ENCODE measurements at places on chromosomes 12 and 14. TPM values are rescaled to one million over a fixed set of nuclear protein-coding genes. Genes with fewer than 3 reads are reported as not detected.

DNA sequence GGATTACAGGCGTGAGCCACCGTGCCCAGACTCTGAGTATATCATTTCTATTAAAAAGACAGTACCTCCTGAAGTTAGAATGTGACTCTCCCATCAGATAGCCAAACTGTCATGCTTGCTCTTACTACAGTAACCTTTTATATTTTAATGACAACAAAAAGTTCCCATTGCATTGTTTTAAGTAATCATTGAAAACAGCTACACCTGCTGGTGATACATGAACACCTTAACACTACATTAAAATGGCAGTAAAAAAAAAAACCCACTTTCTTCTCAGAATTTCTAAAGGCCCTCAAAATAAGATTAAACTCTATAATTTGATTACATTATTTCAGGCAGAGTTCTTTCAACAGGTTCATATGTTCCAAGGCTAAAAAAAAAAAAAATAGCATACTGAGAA is 76.7 kb downstream of the SH2B3 start:
- H3K36me3 ChIP-seq = peaks cover 48% of the 10 kb centered on the region
- H3K27ac ChIP-seq = no peak overlapping the region
- H3K4me1 ChIP-seq = no peaks in the 10 kb centered on the region
- no peak overlapping the region for H3K4me3 ChIP-seq
- H3K27me3 ChIP-seq = no peaks in the 10 kb centered on the region

DNA sequence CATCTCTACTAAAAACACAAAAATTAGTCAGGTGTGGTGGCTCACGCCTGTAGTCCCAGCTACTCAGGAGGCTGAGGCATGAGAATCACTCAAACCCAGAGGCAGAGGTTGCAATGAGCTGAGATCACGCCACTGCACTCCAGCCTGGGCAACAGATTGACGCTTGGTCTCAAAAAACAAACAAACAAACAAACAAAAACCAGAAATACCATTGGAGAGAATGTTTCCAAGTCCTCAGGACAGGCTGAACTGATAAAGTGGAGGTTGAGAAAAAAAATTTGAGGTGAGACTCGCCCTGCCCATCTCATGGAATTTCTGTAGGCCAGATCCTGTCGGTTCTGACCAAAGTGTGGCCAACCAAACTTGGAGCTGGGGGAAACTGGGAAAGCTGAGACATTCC is 30.6 kb upstream of the NFYB start:
- no peak overlapping the region for H3K4me3 ChIP-seq
- H3K27me3 ChIP-seq = no peaks in the 10 kb centered on the region
- no peak overlapping the region for H3K27ac ChIP-seq
- H3K4me1 ChIP-seq = no peaks in the 10 kb centered on the region
- H3K36me3 ChIP-seq = no peaks in the 10 kb centered on the region
- DNase-seq = no peak

DNA sequence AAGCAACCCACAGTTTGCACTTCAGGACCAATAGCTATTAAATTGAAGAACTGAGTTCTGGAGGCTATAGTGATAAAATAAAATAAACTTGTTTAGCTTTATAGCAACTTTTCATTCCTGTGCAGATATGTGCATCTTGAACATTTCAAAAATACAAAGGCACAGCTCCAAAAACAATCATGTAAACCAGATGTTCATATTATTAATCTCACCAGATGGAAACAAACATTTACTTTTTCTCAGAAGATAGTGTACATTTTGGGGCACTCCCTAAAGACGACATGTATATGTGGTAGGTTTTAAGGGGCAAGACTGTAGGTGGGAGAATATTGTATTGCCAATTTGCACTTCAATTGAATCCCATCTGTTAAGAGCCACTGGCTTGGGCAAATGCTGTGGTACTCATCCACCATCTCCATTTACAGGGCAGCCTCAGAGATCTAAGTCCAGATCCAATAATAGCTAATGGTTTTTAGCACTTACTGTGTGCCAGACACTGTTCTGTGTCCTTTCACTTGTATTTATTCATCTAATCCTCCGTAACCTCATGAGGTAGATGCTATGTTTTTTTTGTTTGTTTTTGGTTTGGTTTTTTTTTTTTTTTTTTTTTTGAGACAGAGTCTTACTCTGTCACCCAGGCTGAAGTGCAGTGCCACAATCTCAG is 49.1 kb downstream of the PTGER2 start:
- no peak overlapping the region for H3K27ac ChIP-seq
- no peak for DNase-seq
- H3K4me1 ChIP-seq = no peaks in the 10 kb centered on the region
- no peaks in the 10 kb centered on the region for H3K27me3 ChIP-seq

DNA sequence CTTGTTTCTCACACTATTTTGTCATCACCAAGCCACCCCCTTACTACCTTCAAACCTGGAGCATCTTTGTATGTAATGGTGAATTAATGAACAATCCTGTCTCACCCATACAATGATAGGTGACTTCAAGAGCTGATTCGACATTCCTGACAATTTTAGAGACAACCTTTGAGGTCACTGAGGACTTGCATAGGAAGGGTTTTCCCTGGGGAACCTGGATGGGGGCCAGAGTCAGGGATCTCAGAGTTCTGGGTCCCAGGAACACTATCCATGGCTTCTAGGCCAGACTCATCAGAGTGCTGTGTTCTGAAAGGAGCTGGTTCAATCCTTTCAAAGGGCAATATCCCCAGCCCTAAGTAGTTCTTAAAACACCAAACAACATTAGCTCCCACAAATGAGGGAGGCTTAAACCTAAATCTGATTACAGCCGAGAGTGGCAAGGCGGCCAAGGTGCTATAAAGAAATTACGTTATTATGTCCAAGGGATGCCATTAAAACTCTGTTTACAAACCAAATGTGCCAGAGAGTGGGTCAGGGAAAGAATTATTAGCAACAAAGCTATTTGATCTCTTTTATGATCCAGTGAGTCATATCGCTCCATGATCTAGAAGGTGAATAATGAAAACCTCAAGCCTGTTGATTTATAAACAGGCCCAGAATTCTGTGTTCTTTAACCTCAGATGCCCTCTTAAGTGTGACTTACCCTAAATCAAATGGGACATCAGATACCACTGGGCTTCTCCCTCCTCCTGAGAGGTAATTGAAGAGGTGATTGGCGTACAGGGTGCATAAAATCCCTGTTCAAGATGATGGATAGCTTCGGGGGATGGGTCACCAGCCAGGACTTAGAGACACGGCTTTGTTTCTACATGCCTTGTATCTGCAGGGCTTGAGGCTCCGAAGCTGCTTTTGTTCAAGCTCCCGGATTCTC is 230.2 kb upstream of the TBX3 start:
- H3K36me3 ChIP-seq = no peaks in the 10 kb centered on the region
- no peaks in the 10 kb centered on the region for H3K27me3 ChIP-seq
- DNase-seq = no peak
- H3K4me1 ChIP-seq = no peaks in the 10 kb centered on the region

Gene EPS8
- total RNA-seq = 3.1 TPM

DNA sequence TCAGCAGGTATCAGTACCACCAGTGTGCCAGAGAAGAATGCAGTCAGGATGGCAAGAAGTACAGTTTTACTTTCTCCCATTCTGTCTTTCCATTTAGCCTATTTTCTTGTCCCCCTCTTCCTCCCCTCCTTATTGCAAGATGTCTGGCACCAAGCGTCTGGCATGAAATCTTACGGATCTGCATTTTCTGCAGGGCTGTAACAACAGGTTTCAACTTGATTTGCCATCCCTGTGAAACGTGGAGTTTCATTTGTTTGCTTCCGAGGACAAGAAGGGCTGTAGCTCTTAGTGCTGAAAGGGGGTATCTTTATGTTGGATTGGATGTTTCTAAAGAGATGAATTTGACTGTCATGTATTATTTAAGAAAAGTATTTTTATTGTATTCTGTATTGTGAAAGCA is 1110.6 kb downstream of the BCL11B start:
- no peak overlapping the region for H3K27ac ChIP-seq
- no peak overlapping the region for H3K4me3 ChIP-seq
- H3K36me3 ChIP-seq = no peaks in the 10 kb centered on the region
- H3K4me1 ChIP-seq = no peaks in the 10 kb centered on the region

GRCh38 chr12:51389302-51389999 is 1.8 kb downstream of the GALNT6 start:
- H3K4me3 ChIP-seq = no peak overlapping the region
- DNase-seq = no peak
- H3K4me1 ChIP-seq = peaks cover 59% of the 10 kb centered on the region

- DNase-seq = no peak
- no peaks in the 10 kb centered on the region for H3K27me3 ChIP-seq
- peaks cover 3% of the 10 kb centered on the region for H3K4me1 ChIP-seq
Measured at GRCh38 chr12:52126050-52126604, 46.6 kb downstream of the SMIM41 start.

- H3K27me3 ChIP-seq = no peaks in the 10 kb centered on the region
- H3K4me1 ChIP-seq = peaks cover 6% of the 10 kb centered on the region
- H3K27ac ChIP-seq = no peak overlapping the region
- H3K36me3 ChIP-seq = no peaks in the 10 kb centered on the region
Measured at GRCh38 chr12:56520506-56520905, 1.1 kb upstream of the RBMS2 start.

DNA sequence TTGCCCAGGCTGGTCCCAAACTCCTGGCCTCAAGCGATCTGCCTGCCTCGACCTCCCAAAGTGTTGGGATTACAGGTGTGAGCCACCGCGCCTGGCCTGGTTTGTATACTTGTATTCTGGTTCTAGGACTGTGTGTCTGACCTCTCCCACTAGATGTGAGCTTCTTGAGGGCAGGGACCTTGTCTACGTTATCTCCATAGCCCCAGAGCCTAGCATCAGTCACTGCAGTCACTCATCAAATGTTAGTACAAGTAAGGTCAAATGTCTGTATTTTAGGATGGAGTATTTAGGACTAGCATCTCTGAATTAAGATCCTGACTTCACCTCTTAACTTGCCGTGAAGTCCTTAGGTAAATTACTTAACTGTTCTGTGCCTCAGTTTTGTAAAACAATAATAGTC is 2.9 kb downstream of the RILPL2 start:
- no peak for DNase-seq
- H3K36me3 ChIP-seq = no peaks in the 10 kb centered on the region
- no peak overlapping the region for H3K4me3 ChIP-seq
- H3K27me3 ChIP-seq = no peaks in the 10 kb centered on the region

DNA sequence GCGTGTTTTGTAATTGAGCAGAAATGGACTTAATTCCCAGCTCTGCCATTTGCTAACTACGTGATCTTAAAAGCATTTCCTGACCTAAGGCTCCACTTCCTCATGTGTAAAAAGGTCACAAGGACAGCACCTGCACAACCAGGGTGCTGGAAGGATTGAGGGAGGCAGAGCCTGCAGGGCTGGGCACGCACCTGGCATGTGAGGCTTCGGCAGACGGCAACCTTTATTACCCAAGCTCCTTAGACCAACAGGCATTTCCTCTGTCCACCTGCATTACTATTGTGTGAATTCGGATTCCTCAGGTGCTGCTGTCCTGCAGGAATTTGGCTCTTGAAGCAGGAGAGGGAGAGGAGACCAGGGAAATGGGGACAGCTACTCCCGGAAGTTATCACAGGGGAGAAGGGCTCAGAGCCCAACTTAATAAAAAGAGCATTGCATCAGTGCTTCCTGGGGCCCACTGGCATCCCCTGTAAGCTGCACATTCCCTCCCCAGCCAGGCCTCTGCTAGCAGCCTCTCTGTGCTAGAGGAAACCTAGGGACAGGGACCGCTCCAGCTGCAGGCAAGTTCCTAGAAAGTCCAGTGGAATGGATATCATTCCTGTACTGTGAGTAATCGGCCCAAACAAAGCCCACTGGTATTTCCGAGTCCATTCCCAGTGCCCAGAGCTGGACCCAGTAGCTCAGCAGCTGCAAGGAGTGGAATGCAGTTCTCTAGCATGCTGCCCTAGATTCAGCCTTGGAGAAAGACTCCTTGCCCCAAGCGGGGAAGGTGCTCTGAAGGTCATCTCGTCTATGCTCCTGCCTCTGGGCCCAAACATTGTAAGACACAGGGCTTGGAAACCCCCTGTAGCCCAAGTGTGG is 157.1 kb upstream of the CCND2 start:
- H3K36me3 ChIP-seq = no peaks in the 10 kb centered on the region
- H3K27ac ChIP-seq = no peak overlapping the region

DNA sequence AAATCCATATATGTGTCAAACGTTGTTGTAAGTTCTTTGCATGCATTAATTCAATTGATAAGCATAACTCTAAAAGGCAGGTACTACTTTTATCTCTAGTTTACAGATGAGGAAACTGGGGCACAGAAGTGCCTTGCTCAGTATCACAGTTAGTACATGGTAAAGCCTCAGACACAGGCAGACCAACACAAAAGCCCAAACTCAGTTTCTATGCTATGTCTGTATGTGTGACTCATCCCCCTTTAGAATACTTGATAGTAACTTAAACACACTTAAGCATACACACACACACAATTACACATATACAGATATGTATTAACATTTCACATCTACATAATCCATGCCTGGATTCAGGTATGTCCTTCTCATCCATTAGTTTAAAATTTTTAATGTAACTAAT is 88.0 kb downstream of the EPS8 start:
- DNase-seq = no peak
- no peaks in the 10 kb centered on the region for H3K27me3 ChIP-seq
- no peak overlapping the region for H3K4me3 ChIP-seq
- H3K4me1 ChIP-seq = no peaks in the 10 kb centered on the region
- no peaks in the 10 kb centered on the region for H3K36me3 ChIP-seq

DNA sequence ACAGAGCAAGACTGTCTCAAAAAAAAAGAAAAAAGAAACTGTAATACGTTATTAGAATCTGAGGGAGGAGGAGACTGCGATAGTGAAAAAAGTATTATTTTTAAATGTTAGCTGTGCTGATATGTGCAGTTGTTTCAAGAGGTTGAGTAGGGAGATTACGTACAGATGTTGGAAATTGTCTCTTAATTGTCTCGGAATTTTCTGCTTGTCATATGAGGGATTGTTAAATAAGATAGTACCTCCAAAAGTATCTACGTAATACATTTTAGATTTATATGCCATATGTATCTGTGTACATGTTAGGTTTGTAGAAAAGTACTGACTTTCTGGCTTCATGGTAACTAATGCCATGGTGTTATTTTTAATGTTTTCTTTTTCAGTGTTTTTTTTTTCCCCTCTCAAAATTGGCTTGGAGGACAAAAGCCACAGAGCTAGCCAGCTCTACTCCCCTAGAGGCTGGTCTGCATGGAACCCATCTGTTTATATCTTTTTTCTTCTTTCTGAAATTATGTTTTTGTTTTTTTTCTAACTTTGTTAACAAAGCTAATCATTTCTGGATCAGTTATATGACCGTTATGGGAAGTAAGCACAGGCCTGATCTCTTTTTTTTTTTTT is 3.4 kb downstream of the RIMKLB start:
- no peaks in the 10 kb centered on the region for H3K4me1 ChIP-seq
- H3K36me3 ChIP-seq = no peaks in the 10 kb centered on the region
- DNase-seq = no peak
- H3K27me3 ChIP-seq = no peaks in the 10 kb centered on the region
- H3K4me3 ChIP-seq = no peak overlapping the region
